ENCODE measurements at places on chromosomes 13 and 19. TPM values are rescaled to one million over a fixed set of nuclear protein-coding genes. Genes with fewer than 3 reads are reported as not detected.

LENG8 gene
- total RNA-seq = 610 TPM

VSTM2B gene
- total RNA-seq = not detected

F2RL3 gene
- total RNA-seq = not detected

USF2 gene
- total RNA-seq = 226 TPM

CYTH2 gene
- 72.2 TPM for total RNA-seq

PLPP2 gene
- total RNA-seq = not detected

TMEM150B gene
- not detected for total RNA-seq

PABPC3 gene
- total RNA-seq = 1.1 TPM

SIPA1L3 gene
- total RNA-seq = 32.6 TPM

ZNF701 gene
- total RNA-seq = 35.8 TPM

KIR2DL1 gene
- total RNA-seq = not detected

IGSF23 gene
- total RNA-seq = not detected

PROZ gene
- total RNA-seq = not detected

C13orf42 gene
- not detected for total RNA-seq

ILF3 gene
- total RNA-seq = 385 TPM

RNF225 gene
- 1.2 TPM for total RNA-seq

GZMM gene
- 46.9 TPM for total RNA-seq

SBSN gene
- 0.31 TPM for total RNA-seq

TEX26 gene
- not detected for total RNA-seq

ZNF709 gene
- 7.7 TPM for total RNA-seq

C1QTNF9 gene
- 0.26 TPM for total RNA-seq

GRK1 gene
- total RNA-seq = not detected

KLK12 gene
- not detected for total RNA-seq

RXFP2 gene
- not detected for total RNA-seq

THSD8 gene
- total RNA-seq = not detected

LILRB1 gene
- 2.9 TPM for total RNA-seq
